Karpas-422 (cell line): ENCODE measurements at places on chromosomes 13 and 19.

DNA sequence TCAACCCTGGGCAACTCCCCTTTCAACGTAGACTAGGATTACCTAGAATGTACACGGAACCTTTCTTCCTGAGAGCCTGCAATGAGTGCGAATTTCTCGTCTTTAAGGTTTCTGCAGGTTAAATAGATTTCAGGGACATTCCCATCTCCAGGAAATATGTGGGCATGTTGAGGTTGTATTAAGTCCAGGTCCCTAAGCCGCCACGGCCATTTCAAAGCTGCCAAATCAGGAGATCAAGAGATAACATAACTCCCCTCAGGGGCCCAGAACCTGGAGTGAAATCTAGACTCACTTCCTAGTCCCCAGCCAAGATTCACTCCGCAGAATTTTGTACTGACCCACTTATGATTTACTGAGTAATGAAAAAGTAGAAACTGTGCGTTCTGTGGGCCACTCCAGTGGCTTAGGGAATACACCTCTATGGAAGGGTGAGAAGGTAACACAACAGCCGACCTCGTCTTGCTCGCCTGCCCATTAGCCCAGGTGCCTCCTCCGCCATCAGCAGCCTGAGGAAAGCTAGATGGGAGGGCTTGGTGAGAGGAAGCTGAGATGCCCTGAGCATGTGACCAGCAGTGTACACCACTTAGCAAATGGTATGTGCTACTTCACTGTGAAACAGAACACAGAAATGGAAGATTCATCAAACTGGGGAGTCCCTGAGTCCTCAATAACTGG lies 98.5 kb upstream of the SOX1 start:
- no peak for DNase-seq

DNA sequence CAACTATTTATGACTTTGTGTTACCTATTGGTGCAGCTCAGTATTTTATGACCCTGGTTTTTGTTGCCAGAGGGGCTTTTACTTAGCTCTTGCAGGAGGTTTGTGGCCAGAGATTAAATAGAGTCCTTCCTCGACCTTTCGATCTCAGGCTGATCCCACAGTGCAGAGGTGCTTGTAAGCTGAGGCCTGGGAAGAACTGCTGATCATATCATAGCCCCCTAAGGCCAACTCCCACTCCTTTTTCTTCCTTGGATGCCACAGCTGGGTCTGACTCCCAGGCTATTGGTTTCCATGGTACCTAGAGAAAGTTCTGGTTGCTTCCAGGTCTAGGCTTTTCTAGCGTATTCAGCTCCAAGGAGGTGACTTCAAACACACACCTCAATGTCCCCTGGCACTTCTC lies 324.9 kb downstream of the FOXO1 start:
- DNase-seq, result peak; percentile 23

- DNase-seq, result no peak
Measured at GRCh38 chr13:47945738-47946137, 55.3 kb downstream of the SUCLA2 start.

- DNase-seq, result peak; percentile 61
Measured at GRCh38 chr19:35767288-35768081, 7.9 kb upstream of the ARHGAP33 start.

- DNase-seq, result no peak
Measured at GRCh38 chr13:102679449-102680132, 15.3 kb downstream of the METTL21C start.

DNA sequence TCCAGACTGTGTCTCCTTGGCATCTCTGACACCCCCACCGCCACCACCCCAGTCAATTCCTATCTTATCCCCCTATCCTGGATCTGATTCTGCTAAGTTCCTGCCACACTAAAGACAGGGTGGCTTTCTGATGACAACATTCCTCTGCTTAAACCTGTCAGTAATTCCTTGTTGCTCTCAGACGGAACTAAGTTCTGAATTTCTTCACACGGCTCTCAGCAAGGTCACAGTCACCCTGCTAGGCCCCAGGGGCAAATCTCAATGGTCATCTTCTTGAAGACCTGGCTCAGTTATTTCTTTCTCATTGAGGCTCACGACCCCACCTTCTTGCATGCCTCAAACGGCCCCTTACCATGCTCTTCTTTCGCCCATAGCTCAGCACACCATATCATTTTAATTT lies 7.6 kb downstream of the ALOX5AP start:
- no peak for DNase-seq

DNA sequence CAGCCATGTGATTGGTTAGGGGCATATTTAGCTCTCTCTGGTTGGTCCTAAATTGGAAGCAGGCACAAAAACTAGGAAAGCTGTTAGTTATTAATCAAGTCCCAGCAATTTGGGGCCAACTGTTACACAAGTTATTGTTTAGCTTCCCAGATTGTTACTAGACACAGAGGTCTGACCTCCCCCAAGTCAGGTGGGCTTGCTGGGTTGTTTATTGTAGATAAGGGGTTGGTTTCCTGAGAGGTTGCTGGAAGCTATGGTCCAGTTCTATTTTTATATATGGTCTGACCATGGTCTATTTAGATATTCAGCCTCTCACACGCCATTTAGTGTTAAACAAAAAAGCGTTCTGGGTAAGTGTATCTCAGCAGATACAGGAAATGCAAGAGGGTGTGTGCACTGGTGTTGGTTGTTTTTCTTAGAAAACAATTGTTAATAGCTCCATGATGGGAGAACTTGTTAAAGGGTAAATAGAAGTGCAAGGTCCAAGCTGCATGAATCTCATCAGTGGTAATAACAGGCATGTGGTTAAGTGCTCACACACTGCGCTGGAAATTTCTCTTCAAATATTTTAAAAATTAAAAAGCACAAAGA lies 150.0 kb downstream of the RAP2A start:
- DNase-seq, result no peak

DNA sequence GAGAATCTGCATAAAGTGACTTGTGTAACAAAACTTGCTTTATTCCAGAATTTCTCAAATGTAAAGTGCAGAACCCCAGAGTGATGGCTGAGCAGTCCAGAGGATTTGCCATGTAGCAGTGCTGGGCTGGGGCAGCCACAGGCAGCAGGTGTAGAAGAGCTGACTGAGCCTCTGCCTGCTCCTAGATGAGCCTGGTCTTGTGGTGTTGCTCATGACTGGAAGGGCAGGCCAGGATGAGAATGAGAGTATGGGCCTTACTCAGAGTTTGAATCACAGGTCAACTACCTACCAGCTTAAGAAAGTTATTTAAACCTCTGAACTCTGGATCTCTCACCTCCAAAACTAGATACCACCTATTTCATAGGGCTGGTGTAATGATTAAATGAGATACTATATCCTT lies 2.9 kb upstream of the C13orf42 start:
- DNase-seq, result no peak

- DNase-seq, result no peak
Measured at GRCh38 chr19:40175820-40176219, 15.4 kb upstream of the MAP3K10 start.

DNA sequence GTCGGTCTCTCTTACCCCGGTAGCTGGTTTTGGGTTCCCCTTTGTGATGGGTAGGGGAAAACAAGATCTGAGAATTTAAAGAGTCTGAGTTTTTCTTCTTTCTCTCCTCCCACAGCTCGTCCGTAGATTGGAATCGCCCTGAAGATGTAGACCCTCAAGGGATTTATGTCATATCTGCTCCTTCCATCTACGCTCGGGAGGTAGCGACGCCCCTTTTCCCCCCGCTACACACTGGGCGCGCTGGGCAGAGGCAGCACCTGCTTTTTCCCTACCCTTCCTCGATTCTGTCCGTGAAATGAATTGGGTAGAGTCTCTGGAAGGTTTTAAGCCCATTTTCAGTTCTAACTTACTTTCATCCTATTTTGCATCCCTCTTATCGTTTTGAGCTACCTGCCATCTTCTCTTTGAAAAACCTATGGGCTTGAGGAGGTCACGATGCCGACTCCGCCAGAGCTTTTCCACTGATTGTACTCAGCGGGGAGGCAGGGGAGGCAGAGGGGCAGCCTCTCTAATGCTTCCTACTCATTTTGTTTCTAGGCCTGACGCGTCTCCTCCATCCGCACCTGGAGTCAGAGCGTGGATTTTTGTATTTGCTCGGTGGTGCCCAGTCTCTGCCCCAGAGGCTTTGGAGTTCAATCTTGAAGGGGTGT lies 7.1 kb upstream of the SELENOV start:
- no peak for DNase-seq

DNA sequence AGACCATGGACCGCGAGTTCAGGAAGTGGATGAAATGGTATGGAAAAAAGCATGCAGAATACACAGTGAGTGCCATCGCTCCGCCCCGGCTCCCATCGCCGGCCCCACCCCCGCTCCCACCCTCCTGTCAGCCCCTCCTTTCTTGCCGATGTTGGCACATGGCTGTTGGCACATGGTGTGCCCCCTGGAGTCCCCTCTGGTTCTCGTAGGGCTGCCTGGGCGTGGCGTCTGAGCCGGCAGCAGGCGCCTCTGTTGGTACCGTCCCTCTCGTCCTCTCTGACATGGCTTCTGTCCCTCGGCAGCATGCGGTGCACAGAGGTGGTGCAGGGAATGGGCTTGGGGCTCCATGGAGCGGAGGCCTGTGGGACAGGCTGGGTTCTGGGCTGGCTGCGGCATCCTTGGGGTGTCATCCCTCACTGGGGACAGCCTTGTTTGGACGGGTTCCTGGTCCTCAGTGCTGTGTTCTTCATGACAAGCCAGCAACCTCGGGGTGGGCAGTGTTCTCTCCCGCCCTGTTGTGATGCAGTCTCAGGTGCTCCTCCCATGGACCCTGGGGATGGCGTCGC lies 30.9 kb downstream of the DOT1L start:
- DNase-seq, result no peak

DNA sequence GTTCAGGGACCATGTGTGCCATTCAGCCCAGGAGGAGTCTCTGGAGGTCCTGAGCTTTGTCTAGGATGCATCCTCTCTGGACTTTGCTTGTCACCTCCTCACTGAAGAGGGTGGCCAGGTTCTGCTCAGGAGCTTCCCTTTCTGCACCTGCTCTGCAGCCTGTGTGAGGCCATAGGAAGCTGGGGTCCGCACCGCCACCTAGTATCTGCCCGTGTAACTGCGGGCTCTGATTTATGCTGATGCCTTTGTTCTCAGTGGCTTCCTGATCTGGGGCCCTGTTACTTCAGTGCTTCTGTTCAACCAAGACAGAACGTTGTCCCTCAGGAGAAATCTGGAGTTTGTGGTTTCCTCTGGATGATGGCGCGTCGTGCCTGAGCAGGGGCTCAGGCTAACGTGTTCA lies 15.5 kb downstream of the ZNF610 start:
- DNase-seq, result peak; percentile 77

DNA sequence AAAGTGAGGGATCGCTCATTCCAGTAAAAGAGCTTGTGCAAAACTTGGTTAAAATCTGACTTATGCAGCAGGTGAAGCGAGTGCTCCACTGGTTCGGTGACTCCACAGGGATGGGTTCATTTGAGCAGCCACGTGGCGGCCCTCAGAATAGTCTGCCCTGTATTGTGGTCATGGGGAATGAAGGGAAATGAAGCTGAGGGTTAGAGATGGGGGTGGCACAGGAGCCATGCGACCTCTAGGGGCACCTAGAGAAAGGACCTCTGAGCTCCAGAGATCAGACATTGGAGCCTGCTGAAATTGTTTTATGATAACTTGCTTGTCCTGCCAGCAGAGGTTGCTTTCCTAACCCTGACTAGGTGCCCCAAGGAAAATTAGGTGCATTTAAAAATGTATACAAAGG lies 26.6 kb downstream of the CBY2 start:
- DNase-seq, result peak; percentile 78
